Spleen (tissue), 13 donors: ENCODE measurements at places on chromosomes 1 and 21.

GRCh38 chr1:24963943-24964693 is 34.0 kb upstream of the RUNX3 start:
- H3K27ac ChIP-seq = no peak overlapping the region
- H3K4me1 ChIP-seq = peaks cover 43% of the 10 kb centered on the region
- H3K4me3 ChIP-seq = peak overlapping the region; percentile 24
- DNase-seq = peak; percentile 76

DNA sequence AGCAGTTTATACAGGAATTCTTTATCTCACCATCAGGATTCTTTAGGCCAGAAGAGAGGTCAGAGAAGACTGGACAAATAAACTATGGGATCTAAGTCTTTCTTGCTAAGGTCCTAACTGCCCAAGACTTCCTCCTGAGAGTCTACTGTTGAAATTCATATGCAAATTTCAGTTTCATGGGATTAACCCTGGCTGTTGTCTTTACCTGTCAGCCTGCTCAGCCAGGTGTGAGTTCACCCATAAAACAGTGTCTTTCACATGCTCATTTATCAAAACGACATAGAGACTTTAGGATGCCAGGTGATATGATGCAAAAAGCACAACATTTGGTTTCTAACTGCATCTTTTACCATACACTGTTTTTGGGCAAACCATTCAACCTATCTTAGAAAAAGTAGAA is 211.0 kb downstream of the PDE4B start:
- H3K36me3 ChIP-seq = no peaks in the 10 kb centered on the region
- no peaks in the 10 kb centered on the region for H3K27me3 ChIP-seq
- no peaks in the 10 kb centered on the region for H3K4me1 ChIP-seq

DNA sequence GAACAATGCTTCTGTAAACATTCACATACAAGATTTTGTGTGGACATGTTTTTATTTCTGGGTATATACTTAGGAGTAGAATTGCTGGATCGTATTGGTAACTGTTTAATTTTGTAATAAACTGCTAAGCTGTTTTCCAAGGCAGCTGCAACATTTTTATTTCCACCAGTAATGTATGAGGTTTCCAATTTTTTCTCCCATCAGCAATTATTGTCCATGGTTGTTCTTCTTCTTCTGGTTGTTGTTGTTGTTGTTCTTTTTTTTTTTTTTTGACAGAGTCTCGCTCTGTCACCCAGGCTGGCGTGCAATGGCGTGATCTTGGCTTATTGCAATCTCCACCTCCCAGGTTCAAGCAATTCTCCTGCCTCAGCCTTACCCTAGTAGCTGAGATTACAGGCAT is 26.9 kb downstream of the ZYG11B start:
- H3K27ac ChIP-seq = no peak overlapping the region
- H3K36me3 ChIP-seq = peaks cover 26% of the 10 kb centered on the region
- no peak for DNase-seq
- no peak overlapping the region for H3K4me3 ChIP-seq

DNA sequence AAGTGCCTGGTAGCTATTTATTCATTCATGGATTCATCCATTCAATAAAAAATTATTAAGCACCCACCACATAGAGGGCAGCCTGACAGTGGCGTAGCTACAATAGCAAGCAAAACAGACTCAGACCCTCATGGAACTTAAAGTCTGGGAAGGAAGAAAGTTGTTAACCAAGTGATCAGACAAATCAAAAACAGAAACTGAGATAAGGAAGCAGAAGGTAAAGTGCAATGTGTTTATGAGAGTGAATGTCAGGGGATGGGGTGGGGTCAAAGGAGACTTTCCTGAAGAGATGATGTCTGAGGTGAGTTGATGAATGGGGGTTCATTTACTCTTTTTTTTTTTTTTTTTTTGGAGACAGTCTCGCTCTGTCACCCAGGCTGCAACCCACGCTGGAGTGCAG is 2.8 kb upstream of the WASF2 start:
- no peak overlapping the region for H3K4me3 ChIP-seq
- H3K4me1 ChIP-seq = peaks cover 62% of the 10 kb centered on the region
- H3K27me3 ChIP-seq = no peaks in the 10 kb centered on the region
- peak overlapping the region; percentile 100 for H3K27ac ChIP-seq

DNA sequence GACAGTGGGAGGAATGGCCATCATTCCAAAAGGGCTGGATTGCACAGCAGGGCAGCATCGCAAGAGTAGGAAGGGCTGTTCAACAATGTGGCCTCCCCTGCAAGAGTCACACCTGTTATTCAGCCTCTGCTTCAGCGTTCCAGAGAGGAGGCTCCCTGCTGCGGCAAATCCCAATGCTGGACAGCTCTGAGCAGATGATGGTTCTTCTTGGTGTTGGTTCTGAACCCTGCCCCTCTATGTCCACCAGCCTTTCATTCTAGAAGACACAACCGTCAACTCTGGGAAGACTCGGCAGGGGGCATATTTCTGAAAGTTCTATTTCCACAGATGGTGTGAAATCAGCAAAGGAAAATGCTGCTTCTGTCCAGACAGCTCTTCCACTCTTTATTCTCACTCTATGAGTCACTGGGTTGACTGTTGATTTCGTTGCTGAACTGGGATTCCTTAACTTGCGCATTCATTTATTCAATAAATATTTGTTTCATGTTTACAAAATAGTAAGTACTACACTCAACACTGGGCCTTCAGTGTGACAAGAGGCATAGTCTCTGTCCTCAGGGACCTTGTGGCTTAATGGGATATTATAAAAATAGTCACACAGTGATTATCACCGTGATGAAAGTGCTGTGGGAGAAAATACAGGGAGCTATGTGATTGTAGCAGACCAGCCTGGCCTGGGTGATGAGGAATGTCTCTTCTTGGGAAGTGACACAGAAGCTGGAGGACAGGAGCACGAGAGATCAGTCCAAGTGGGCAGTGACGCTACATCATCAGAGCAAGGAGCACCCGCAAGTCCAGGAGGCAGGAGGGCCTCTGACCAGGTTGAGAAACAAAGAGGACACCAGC is 260.3 kb downstream of the SIPA1L2 start:
- DNase-seq = no peak
- H3K27ac ChIP-seq = no peak overlapping the region
- no peak overlapping the region for H3K4me3 ChIP-seq

- peaks cover 15% of the 10 kb centered on the region for H3K4me1 ChIP-seq
- H3K27ac ChIP-seq = no peak overlapping the region
- no peaks in the 10 kb centered on the region for H3K36me3 ChIP-seq
Measured at GRCh38 chr21:35106246-35106835, 57.2 kb upstream of the RUNX1 start.

GRCh38 chr1:224368409-224368808 is 11.7 kb downstream of the CNIH4 start:
- no peaks in the 10 kb centered on the region for H3K4me1 ChIP-seq
- no peaks in the 10 kb centered on the region for H3K27me3 ChIP-seq
- DNase-seq = no peak

GRCh38 chr21:35041122-35041521 is 8.0 kb downstream of the RUNX1 start:
- H3K4me3 ChIP-seq = no peak overlapping the region
- H3K27me3 ChIP-seq = no peaks in the 10 kb centered on the region
- H3K36me3 ChIP-seq = no peaks in the 10 kb centered on the region
- no peak overlapping the region for H3K27ac ChIP-seq
